ENCODE measurements at places on chromosomes 2 and 18. TPM values are rescaled to one million over a fixed set of nuclear protein-coding genes. Genes with fewer than 3 reads are reported as not detected.

SERPINE2 gene
- 167 TPM for total RNA-seq

C1QL2 gene
- 0.29 TPM for total RNA-seq

PSME4 gene
- total RNA-seq, result 46.4 TPM

ARL6IP6 gene
- total RNA-seq, result 19.4 TPM

RGPD8 gene
- 3.1 TPM for total RNA-seq

UGT1A4 gene
- total RNA-seq, result not detected

TXNDC2 gene
- total RNA-seq, result 0.08 TPM

RPRD1A gene
- total RNA-seq, result 24.2 TPM

CACNB4 gene
- 0.15 TPM for total RNA-seq

CRYGC gene
- not detected for total RNA-seq

FOXD4L1 gene
- 0.24 TPM for total RNA-seq

MTCL1 gene
- total RNA-seq, result 63.1 TPM

DLGAP1 gene
- total RNA-seq, result not detected

ST8SIA3 gene
- not detected for total RNA-seq

WDR12 gene
- 46.5 TPM for total RNA-seq

RAPH1 gene
- total RNA-seq, result 6.8 TPM

ERICH2 gene
- total RNA-seq, result not detected

SUPT7L gene
- total RNA-seq, result 33.4 TPM

UNC80 gene
- total RNA-seq, result not detected

SP5 gene
- not detected for total RNA-seq

IL1R1 gene
- 32.8 TPM for total RNA-seq

GATA6 gene
- total RNA-seq, result 1.7 TPM

DUSP2 gene
- total RNA-seq, result 0.31 TPM

PRSS56 gene
- 0.11 TPM for total RNA-seq
